ENCODE measurements at places on chromosomes 3 and 15. TPM values are rescaled to one million over a fixed set of nuclear protein-coding genes. Genes with fewer than 3 reads are reported as not detected.

Gene CHST13
- total RNA-seq = not detected

Gene MAGEL2
- total RNA-seq = not detected

Gene TMEM44
- 3.3 TPM for total RNA-seq

Gene PDZRN3
- not detected for total RNA-seq

Gene RFC4
- 28.8 TPM for total RNA-seq

Gene MOBP
- total RNA-seq = 0.13 TPM

GRCh38 chr15:67403428-67404154 is 117.3 kb upstream of the C15orf61 start:
- H3K4me3 ChIP-seq = no peak overlapping the region
- no peaks in the 10 kb centered on the region for H3K36me3 ChIP-seq
- H3K4me1 ChIP-seq = no peaks in the 10 kb centered on the region
- H3K27ac ChIP-seq = no peak overlapping the region
- peaks cover 7% of the 10 kb centered on the region for H3K27me3 ChIP-seq
- DNase-seq = no peak

DNA sequence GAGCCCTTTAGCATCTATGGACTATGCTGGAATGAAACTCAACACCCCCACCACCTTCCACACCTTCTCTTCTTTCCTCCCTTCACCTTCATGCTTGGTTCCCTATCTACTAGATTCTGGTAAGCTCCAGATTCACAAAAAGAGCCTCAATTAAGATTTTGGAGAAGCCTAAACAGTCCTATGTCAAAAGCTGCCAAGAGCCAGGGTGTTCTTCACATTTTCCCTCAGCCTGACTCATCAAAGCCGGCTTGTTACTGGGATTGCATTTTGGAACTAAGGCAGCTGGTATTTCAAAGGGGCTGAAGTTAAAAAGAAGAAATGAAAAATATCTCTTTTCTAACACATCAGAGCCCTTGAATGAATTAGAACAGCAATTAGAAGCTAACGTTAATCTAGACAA is 247.7 kb downstream of the MYRIP start:
- no peak overlapping the region for H3K4me3 ChIP-seq
- H3K4me1 ChIP-seq = no peaks in the 10 kb centered on the region
- DNase-seq = no peak
- no peak overlapping the region for H3K27ac ChIP-seq
- no peaks in the 10 kb centered on the region for H3K36me3 ChIP-seq

GRCh38 chr3:18344306-18345014 is 80.7 kb downstream of the SATB1 start:
- H3K4me3 ChIP-seq = no peak overlapping the region
- no peaks in the 10 kb centered on the region for H3K4me1 ChIP-seq
- DNase-seq = no peak
- no peak overlapping the region for H3K27ac ChIP-seq
- peaks cover 10% of the 10 kb centered on the region for H3K36me3 ChIP-seq
- H3K27me3 ChIP-seq = peaks cover 7% of the 10 kb centered on the region

GRCh38 chr3:127304121-127304744 is 16.4 kb upstream of the PRR20G start:
- DNase-seq = no peak
- H3K4me3 ChIP-seq = no peak overlapping the region
- no peaks in the 10 kb centered on the region for H3K4me1 ChIP-seq
- H3K27ac ChIP-seq = no peak overlapping the region
